ENCODE measurements at places on chromosomes 4 and X.

- no peak for DNase-seq
Measured at GRCh38 chrX:93874554-93874953, 200.5 kb downstream of the FAM133A start.

DNA sequence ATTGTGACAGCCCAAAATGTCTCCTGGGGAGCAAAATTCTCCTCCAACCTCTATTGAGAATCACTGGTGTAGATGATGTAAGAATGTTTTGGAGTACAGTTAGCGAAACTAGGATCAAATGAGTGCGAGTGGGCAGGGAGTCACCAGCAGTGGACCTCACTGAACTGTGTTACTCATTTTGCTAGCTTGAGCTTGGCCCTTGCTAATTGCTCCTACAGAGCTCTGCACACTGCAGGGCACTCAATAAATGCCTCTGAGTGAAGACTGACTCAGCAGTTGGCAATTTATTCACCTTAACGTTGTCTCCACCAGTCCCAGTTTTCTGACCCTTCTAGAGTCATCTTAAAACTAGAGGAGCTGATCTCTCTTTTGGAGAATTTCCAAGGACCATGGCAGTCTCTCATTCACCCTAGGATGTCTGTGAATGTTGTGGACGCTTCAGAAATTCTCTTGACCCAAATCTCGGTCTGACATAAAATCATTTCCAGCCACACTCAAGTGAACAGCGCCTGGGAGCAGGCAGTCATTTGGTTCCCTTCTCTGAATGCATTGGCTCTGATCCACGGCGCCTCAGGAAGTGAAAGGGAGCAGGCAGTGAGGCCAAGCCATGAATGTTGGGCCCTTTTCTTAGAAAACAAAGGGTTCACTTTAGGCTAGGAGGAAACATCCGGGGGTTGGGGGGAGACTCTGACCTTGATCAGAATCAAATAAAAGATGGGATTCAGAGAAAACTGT, 148.1 kb downstream of the NWD2 start:
- DNase-seq, result no peak

DNA sequence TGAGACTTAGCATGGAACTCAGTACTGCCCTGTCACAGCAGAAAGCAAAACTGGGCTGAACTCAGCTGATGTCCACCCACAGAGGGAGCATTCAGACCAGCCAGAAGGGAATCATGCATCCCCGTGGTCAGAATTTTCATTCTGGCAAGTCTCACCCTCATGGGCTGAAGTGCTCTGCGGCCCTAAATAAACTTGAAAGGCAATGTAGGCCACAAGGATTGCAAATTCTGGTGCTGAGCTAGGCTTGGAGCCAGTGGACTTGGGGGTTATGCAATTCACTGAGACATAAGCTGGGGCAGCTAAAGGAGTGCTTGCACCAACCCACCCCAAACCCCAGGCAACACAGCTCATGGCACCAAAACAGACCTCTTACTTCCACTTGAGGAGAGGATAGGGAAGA, 494.1 kb downstream of the GABRG1 start:
- no peak for DNase-seq

- no peak for DNase-seq
Measured at GRCh38 chrX:104195489-104196084, 29.3 kb downstream of the FAM199X start.

GRCh38 chr4:35912174-35912573, 332.1 kb downstream of the ARAP2 start:
- DNase-seq, result no peak
